AG04449 (cell line): ENCODE measurements at places on chromosomes 11 and 22.

- no peak for DNase-seq
These were observed 38.3 kb downstream of the KCNJ4 start for GRCh38 chr22:38416621-38417251.

DNA sequence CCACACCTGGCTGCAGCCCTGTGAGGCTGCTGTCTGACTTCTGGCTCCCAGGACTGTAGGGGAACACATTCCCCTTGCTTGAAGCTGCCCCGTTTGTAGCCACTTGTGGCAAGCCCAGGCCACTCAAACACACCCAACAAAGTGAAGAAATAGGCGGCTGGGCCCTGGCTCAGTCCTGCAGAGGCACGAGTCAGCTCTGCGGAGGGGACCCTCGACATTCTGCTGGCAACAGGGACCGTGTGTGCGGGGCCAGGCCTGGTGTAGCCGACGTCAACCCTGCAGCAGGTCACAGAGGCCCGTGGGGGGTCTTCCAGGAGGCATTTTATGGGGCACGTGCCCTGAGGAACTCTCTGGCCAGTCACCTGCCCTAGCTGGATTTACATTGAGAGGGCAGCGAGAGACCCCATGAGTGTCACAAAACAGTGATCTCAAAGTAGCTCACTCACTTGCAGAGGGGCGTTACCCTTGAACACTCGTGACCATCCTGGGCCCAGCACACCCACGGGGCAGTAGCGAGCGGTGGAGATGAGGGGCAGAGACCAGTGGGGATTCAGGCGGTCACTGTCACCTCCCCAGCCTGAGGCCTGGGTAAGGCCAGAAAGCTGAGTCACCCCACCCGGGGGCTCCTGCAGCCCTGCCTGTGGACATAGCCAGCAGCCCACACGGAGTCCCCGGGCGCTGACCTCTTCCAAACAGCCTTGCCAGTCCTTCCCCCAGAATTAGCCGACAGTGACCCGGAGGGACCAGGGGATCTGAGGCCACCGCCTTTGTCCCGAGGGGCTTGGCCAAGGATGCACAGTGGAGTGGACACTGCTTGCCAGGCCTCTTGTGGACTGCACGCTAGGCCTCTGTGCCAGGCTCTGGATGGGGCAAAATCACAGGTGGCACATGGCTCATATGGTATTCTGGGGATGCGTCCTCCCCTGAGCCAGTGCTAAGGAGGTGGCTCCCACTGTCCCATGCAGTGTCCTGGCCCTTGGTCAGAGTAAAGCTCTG lies 139.5 kb downstream of the CTTN start:
- DNase-seq: no peak

DNA sequence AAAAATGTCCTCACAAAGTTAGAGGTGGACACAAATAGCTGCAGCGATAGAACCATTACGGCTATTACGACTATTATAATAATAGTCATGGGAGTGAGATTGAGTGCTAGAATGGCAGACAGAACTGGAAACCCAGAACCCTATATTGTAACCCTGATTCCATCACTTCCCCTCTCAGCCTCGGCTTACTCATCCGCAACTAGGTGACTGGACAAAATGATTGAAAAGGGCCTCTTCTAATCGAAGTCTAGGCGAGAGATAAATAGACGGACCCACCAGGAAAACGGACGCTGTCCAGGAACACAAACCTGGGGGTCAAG lies 629 bp downstream of the PSMA1 start:
- no peak for DNase-seq

GRCh38 chr11:102476812-102477211 lies 24.2 kb upstream of the TMEM123 start:
- no peak for DNase-seq

DNA sequence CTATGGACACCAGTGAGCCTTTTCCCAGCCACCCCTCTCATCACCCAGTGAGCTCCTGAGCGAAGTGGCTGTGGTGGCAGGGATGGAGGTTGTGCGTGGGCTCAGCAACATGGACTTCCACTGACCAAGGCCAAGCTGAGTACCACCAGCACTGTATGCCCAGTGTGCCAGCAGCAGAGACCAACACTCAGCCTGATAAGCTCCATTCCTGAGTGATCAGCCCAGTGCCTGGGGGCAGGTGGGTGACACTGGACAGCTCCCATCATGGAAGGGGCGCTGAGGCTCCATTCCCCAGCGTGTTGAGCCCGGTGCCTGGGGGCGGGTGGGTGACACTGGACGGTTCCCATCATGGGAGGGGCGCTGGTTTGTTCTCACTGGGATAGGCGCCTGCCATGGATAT lies 17.6 kb upstream of the CD81 start:
- no peak for DNase-seq
